Activated CD8-positive, alpha-beta memory T cell treated with anti-CD3 and anti-CD28 coated beads, Interleukin-2, amount 10 ng/mL, durations not matched to agents 7 days and 5 days (primary cell): ENCODE measurements at places on chromosomes 1 and 21. TPM values are rescaled to one million over a fixed set of nuclear protein-coding genes. Genes with fewer than 3 reads are reported as not detected.
A peak's percentile ranks its signal among the peaks of the same experiment; 100 is the strongest.

The ATP6V1G3 gene
- total RNA-seq = not detected

DNA sequence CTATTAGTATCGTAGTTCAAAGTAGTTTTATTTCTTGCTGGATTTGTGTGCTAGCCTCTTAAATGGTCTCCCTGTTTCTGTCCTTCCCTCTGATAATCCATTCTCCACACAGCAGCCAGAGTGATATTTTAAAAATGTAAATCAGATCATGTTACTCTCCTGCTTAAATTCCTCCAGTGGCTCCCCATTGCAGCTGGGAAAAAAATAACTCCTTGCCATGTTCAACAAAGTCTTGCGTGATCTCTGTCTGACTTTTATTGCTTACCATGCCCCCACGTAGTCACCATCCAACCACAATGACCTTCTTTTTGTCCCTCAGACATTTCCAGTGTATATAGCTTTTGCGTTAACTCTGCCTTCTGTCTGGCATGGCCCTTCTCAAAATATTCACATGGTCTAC, 178.8 kb downstream of the FGGY start:
- no peak for DNase-seq

DNA sequence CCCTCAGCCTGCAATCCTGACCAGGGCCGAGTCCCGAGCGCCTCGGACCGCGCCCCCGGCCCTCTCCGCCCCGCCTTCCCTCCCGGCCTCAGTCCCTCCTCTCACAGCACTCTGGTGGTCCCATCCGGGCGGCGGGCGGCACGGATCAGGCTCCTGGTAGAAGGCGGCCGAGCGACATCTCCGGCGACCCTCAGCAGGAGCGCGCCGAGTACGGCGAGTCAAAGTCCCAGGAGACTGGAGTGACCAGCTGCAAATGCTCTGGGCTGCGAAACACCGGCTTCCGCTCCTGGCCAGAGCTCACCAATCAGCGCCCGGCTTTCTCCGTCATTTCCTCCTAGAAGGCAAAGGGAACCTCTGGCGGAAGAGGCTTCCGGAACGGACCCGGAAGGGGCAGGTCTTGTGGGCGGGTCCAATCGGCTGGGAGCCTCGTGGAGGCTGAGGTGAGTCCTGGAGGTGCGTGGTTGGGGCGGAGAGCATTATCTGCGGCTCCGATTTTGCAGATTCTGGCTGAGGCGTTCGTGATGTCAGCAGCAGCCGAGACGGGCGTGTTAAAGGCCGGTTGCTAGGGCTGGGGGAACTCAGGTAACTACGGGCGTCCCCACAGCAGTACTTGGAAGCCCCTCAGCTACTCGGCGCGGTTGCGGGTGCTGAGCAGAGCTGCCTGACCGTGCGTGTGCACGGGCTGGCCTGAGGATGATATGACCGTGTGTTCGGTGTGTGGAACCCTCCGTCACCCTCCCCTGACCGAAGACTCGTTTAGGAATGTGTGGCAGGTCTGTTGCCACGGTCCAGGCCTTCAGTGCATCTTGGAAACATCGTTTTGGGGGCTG, at the start of the genes GDAP2 and WDR3:
Gene GDAP2 (minus strand): TSS at position 279 of the 830 bp plus-strand sequence. CDS start 9,264 bp downstream, outside the sequence.
Gene WDR3 (plus strand): TSS at position 397 of the 830 bp plus-strand sequence. CDS start 3,581 bp downstream, outside the sequence.
- DNase-seq = peak; percentile 98

DNA sequence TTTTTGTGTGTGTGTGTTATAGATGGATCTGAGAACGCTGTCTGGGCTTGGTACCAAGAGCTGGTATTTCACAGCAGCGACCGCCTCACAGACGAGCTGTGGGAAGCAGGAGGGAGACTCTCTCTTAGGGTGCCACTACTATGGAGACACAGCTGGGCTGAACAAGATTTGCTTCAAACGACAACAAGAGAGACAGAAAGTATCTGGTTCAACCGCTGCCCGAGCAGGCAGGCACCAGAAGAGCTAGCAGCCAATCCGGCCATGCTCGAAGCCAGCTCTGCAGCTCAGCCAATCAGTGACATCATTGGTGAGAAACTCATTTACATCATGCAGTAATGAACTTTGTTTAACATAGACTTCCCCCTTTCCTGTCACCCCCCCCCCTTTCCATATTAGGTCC, 341.3 kb downstream of the USP25 start:
- no peak for DNase-seq

- DNase-seq = no peak
Measured at GRCh38 chr1:235946571-235946981, 79.9 kb upstream of the LYST start.

The JMJD4 gene
- 17.7 TPM for total RNA-seq

DNA sequence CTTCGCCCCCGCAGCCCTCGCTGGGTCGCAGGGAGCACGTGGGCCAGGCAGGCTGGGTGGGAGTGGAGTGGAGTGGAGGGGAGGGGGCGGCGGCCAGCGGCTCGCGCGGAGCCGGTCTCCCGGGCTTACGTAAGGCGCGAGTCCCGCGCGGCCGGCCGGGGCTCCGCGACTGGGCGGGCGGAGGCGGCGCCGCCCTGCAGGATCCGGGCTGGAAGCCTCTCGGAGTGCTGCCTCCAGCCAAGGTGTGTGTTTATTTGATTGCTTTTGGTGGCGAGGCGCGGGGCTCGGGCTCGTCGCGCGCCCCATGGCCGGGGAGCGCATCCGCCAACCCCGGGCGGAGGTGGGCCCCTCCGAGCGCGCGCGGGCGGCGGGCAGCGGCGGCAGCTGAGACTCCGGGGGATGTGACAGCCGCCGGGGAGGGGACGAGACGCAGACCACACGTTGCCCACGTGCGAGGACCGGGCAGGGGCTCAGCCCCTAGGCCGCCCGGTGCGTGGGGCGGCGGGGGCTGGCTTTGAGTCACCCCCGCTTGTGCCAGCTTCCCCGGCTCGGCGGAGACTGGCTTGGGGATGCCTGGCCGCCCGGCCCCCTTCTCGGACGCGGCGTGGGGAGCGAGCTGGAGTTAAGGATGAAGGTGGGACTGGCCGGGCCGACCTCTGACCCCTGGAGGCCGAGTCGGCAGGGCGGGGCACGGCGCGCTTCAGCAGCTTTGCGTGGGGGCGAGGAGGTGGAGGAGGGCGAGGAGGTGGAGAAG, 402 bp upstream of the AK4 start:
- peak; percentile 82 for DNase-seq

GRCh38 chr1:230256896-230257295, 169.2 kb downstream of the PGBD5 start:
- DNase-seq = no peak

The UBASH3A gene
- total RNA-seq = 89.5 TPM

DNA sequence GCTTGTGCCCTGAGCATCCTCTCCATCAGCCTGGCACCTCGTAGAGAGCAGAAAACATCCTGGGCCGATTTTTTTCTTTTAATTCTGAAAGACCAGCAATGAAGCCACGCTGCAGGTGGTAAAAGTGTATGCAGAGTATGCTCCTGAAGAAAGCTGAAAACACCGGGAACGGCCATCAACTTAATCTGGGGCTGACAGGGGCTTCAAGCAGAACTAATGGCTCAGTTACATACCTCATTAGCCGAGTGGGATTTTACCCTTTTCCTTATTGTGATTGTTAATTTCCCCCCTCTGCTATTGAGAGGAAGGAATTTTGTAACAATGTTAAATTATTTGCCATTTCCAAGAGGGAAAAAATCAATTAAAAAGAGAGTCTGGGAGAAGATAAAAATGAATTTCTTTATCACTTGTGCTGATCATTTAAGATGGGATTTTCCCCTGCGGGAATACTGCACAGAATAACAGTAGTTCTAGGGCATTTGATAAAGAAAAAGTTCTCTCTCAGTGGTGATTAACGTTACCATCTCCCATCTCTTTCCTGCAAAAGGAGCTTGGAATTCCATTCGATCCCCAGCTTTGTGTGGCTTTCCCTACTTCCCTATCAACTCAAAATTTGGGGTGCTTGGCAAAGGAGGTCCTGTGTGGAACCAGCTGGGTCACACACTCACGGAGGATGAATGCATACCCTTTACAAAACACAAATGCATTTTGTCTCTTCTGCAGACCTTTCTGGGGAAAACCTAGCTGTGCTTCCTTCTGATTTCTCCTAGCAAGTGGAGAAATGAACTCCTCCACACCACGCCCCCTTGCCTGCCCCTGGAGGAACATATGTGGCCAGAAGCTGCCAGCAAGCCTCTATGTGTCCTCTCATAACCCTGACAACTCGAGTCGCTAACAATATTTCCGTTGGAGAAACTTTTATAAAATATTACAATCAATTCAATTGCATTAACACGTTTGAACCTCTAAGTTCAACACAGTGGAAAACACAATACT, 70.9 kb downstream of the RRAGC start:
- DNase-seq = no peak

DNA sequence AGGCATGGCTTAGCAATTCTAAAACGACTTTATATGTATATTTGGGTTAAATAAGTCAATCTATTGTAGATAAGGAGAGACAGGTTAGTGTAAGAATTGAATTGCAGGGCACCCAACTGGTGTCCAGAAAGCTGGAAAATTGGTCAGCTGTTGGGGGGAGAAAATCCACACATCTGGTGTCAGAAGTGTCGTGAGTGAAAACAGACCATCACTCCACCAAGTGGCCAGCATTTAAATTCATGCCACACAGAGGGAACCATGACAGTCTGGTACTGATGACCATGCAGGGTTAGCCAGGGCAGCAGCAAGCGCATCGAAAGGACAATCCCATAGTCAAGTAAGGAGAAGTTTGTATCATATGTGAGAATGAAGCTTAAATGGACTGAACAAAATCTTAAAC, 11.7 kb downstream of the LAX1 start:
- DNase-seq = no peak

The ZNF695 gene
- total RNA-seq = 0.82 TPM

The LCE7A gene
- not detected for total RNA-seq

The GRIK1 gene
- not detected for total RNA-seq

- DNase-seq = no peak
Measured at GRCh38 chr1:66413136-66413837, 120.7 kb upstream of the SGIP1 start.

GRCh38 chr1:184828369-184828717, 73.7 kb upstream of the EDEM3 start:
- DNase-seq = no peak

- DNase-seq = no peak
Measured at GRCh38 chr1:9760824-9761223, 62.9 kb downstream of the CLSTN1 start.

DNA sequence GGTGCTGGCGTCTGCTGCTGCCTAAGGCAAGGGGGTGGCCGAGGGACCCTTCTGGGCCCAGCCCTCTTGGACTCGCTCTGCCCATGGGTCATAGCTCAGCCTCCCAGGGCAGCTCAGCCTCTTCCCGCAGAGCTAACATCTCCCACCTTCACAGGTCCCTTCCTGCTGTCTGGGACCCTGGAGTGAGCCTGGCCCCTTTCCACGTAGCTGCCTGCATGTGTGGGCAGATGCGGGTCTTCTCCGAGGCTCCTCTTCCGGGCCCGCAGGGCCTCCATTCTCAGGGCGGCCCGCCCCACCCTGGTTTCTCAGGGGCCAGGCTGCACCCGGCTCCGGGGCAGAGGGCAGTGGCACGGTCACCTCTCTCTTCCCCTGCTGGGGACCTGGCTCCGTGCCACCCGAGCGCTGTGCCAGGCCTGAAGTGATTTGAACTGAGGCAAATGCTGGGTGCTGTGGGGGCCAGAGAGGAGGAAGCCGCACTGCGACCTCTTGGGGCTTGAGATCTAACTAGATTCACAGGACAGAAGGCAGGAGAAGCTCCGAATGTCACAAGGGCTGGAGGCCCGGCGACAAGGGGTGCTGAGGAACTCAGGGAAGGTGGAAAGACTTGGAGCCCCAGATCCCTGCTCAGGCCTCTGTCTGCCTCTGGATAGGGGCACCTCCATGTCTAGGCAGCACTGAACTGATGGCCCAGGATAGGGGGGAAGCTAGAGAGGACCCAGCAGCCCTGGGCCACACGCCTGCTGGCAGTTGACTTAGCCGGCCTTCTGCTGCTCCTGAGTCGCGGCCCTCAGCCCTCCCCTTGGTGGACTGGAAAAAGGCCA, 40.7 kb downstream of the COQ8A start:
- DNase-seq = no peak

DNA sequence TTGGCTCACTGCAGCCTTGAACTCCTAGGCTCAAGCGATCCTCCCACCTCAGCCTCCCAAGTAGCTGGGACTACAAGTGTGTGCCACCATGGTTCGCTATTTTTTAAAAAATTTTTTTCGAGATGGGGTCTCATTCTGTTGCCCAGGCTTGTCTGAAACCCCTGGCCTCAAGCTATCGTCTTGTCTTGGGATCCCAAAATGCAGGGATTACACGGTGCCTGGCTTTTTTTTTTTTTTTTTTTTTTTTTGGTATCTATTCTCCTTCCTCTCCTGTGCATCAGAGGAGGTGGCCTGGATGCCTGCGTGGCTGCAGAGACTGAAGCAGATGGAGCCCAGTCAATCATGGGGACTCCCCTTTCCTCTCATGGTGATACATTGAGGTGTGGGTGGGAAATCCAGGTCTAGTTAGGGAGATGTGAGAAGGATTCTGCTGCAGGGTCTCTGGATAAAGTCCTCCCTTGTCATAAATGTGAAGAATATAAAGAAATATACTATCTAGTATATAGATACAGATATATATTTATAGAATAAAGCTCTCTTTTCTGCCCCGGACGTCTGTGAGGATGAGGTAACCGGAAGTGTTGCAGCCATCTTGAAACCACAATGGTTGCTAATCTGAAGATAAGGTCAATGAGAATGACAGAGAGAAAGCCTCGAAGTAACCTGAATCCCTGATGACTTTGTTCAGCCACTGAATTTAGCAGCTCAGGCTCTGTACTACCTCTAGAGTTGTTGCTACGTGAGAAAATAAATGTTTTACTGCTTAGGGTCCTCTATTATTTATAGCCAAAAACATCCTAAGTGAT, 19.5 kb upstream of the RGSL1 start:
- DNase-seq = peak; percentile 80

- DNase-seq = no peak
Measured at GRCh38 chr1:192554904-192555303, 20.7 kb upstream of the RGS1 start.

DNA sequence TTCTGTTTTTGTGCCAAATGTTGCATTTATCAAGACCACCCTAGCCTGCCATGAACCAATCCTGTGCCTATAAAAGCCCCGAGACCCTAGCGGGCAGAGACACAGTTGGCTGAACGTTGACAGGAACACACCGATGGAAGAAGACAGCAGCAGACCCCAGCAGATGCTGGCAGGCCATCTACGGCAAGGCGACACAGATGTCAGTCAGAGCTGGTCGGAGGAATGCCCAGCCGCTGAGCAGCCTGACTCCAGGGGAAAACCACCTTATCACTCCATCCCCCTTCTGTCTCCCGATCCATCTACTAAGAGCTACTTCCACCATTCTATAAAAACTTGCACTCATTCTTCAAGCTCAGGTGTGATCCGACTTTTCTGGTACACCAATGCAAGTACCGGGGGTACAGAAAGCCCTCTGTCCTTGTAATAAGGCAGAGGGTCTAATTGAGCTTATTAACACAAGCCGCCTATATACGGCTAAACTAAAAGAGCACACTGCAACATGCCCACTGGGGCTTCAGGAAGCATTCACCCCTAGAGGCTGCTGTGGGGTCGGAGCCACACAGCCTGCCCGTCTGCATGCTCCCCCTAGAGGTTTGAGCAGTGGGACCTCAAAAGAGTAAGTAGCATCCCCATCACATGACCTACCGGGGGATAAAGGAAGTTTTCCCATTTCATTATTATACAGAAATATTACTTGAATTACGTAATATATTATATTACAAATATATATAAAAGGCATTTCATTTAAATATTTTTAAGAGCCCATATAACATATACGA, 1156.3 kb upstream of the B3GALT2 start:
- no peak for DNase-seq
